NCI-H146 (cell line): ENCODE measurements at places on chromosomes 12 and 14.

DNA sequence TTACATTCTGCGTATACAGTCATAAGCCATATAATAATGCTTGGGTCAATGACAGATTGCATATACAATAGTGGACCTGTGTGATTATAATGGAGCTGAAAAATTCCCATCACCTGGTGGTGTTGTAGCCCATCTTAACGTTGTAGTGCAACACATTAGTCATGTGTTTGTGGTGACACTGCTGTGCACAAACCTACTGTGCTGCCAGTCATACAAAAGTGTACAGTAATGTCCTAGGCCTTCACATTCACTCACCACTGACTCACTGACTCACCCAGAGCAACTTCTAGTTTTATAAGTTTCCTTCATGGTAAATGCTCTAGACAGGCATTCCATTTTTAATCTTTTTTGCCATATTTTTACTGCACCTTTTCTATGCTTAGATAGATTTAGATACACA, 194.8 kb upstream of the SEL1L start:
- no peak for DNase-seq

- no peak for DNase-seq
These were observed 241.2 kb upstream of the FKBP4 start for GRCh38 chr12:2553388-2554126.

DNA sequence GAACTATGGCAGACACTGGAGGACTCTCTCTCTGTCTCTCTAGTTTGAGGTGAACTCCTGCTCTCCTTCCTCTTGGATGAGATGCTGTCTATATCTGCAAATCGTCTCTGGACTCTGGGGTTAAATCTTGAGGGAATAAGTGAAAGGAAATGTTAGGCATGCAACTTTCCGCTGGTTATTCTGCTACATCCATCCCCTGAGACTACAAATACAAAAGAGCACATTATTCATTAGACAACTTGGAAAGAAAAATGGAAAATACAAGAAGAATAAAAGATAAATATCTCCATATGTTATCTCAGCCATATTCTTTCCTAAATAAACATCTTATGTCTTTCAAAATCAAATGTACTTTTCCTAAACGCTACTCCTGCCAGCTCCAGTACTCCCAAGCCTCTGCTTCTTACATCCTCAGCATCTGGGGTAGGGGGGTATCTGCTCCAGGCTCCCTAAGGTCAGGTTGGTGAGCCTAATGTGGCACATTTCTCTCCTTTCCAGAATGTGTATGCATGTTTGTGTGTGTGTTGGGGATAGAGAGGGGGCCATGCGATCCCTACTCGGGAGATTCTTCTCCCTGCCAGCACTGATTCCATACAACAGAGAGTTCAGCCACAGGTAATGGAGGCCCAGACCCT, 102.9 kb upstream of the FSCB start:
- no peak for DNase-seq

- no peak for DNase-seq
These were observed 88.3 kb upstream of the PLEKHG7 start for GRCh38 chr12:92614502-92614901.

DNA sequence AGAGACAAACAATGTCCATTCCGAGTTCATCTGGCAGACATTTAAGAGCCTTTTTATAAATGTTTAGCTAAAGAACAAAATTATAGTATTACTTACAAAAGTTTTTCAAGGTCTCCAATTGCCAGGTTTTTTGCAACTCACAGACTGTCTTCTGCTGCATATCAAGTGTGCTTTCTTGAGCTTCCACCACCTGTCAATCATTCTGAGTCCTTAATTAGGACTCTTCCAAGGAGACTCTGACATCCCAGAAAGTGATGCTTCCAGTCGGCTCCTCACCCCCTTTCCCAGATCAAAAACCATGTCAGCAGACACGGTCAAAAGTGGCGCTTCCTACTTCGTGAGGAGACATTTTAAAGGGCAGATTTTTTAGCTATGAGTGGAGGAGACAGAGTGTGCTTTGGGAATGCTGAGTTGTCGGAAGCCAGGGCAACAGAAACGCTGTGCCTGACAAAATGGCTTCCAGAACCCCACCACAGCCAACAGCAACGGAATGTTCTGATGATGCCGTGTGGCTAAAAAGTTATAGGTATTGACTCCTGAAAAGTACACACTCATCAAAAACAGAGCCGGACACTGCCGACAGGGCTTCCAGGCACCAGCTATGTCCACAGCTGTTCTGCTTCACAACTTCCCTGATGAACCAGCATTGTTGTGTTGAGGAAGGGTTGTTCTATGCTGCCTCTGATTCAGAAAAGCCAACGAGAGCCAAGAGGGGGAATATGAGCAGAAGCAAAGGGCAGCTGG, 116.1 kb upstream of the SLC35F4 start:
- DNase-seq: no peak

- no peak for DNase-seq
These were observed 202.1 kb upstream of the PDZRN4 start for GRCh38 chr12:40986001-40986400.

- no peak for DNase-seq
These were observed 28.1 kb downstream of the SLC41A2 start for GRCh38 chr12:104929977-104930376.
